ENCODE measurements at places on chromosomes 5 and 9.

GRCh38 chr9:101242651-101243050, 142.2 kb downstream of the BAAT start:
- no peak for DNase-seq

- no peak for DNase-seq
These were observed 119.4 kb upstream of the ACO1 start for GRCh38 chr9:32265037-32265436.

GRCh38 chr5:137051161-137051560, 448.0 kb downstream of the SPOCK1 start:
- DNase-seq, result no peak

GRCh38 chr5:147830035-147830434, 1.4 kb downstream of the SPINK1 start:
- no peak for DNase-seq

GRCh38 chr5:8413975-8414374, 545.0 kb downstream of the MTRR start:
- no peak for DNase-seq

DNA sequence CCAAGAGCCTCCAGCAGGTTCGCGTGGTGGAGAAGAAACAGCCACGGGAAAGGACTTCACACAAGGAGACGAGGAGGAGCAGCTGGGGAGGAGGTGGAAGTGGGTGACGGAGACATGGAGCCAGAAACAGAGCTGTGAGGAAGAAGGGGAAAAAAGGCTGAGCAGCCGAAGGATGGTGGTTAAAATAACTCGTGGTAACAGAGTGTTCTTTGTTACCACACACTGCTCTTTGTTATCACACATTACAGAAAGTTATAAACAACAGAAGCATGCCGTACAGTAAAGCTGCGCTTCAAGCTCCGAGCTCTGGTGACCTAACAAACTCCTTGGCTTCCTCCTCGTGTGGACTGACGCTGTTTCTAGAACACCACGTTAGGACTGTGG, 215.4 kb downstream of the GLIS3 start:
- DNase-seq, result no peak

DNA sequence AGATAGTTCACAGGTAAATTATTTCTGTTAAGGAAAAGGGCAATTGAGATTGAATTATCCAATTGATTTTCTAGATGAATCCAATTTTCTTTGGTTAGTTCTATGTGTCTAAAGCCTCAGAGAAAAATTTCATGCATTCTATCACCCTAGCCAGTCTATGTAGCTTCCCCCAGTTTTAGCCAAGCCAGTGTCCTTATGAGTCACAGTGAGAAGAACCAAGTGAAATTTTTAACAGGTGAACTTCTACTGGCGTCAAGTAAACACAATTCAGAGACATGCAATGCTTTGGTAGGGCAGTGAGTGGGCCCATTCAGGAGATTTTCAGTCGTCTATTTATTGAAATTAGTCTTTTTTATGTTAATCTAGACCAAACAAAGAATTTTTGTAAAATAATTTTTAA, 1077.4 kb upstream of the ARRDC3 start:
- DNase-seq, result no peak

- DNase-seq, result no peak
These were observed 597.6 kb downstream of the RAB3C start for GRCh38 chr5:59180515-59180914.

GRCh38 chr9:134476272-134476941, 150.2 kb downstream of the RXRA start:
- DNase-seq, result no peak

DNA sequence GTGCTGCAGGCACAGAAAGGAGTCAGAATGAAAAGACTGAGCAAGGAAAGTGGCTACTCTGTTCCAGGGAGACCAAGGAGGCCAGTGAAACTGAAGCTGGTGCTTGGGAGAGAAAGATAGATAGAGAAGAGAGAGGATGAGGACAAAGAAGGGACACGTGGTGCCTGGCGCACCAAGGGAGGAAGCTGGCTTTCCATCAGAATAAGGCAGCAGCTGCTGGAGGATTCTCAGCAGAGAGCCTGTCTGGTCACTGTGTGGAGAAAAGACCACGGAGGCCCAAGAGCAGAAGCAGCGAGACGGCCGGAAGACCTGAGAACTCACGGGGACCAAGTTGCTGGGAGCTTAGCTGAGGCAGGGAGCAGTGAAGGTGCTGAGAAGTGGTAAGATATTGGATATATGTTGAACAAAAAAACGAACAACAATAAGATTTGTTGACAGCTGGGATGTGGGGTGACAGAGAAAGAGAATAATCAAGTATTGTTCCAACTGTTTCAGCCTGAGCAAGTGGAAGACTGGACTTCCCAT, 116.1 kb downstream of the SEMA5A start:
- DNase-seq, result no peak

DNA sequence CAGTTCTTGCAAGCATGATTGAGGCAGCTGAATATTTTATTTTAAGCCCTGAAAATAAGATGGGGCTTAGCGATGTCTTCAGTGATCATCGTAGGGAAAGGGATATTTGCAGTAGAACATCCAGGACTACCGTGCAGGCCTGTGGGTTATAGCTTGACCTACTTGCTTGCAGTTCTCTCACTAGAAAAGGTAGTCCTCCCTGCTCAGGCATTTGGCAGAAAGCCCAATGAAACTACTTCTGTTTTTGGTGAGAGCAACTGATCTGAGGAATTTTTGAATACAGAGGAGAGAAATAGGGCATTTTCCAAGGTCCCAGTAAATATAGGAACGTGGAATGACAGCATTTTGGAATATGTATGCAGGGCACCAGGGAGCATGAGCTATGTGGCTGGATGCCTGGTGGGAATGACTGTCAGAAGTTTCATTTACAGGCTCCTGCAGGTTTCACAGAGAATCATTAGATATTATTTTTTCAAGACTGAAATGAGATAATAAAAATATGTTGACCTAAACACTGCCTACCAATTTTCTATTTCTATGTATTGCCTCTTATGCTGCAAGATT, 417.9 kb upstream of the ACTBL2 start:
- DNase-seq, result no peak

- DNase-seq, result no peak
These were observed 20.0 kb upstream of the FCN1 start for GRCh38 chr9:134937566-134938345.

- no peak for DNase-seq
These were observed 40.4 kb downstream of the ELOVL7 start for GRCh38 chr5:60803712-60804111.

DNA sequence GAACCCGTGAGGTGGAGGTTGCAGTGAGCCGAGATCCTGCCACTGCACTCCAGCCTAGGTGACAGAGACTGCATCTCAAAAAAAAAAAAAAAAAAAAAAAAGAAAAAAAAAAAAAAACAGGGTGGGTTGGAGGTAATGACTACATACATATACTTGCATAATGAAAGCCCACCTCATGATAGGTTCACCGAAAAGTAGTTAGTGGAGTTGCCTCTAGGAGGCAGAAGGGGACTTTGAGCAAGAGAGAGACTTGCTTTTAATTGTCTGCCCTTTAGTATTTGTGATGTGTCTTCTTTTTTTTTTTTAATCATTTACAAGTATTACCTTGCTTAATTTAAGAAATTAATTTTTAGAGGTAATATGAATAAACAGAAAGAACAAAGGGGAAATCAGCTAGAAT, 99.8 kb downstream of the PPARGC1B start:
- DNase-seq, result no peak

DNA sequence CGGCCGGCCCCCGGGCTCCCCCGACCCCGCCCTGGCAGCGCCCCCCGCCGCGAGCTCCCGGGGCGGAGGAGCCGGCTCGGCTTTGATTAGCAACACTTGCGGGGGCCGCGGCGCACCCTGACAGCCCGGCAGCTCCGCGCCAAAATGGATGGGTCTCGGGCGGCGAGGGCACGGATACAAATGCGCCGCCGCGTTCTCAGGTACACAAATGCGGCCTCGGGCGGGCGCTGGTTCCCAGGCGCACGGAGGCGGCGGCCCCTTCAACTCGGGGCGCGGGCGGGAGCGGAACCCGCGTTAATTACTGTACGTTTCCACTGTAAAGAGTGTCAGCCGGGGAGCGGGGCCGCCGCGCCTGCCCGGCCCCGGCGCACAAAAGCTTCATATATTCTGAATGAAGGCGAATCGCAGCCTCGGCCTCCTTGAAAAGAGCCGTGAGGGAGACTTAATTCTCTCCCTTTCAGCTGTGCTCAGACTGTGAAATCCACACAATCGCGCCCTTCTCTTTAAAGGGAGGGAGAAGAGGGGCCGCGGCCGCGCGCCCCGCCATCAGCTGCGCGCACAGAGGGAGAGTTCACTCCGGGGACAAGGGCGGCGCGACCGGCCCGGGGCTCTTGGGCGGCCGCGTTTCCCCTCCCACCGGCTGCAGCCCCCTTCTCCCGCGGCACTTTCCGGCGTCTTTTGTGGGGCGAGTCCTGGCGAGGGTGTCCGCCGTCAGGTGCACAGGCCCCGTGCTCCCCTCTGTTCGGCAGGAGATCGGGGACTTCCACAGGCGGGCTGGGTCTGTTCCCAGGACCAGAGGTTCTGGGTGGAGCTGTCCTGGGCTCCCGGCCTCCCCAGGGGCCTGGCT, 27.0 kb downstream of the MSX2 start:
- no peak for DNase-seq

- no peak for DNase-seq
These were observed 3.1 kb downstream of the TOR1B start for GRCh38 chr9:129806061-129806460.

All from stimulated activated CD4-positive, alpha-beta T cell treated with anti-CD3 and anti-CD28 coated beads, TNF-alpha, amount 100 ng/mL, for 1 hour (primary cell).